ENCODE measurements at places on chromosomes 5 and 9.

- no peak for DNase-seq
Measured at GRCh38 chr9:136950656-136951276, 1.3 kb upstream of the LCN12 start.

DNA sequence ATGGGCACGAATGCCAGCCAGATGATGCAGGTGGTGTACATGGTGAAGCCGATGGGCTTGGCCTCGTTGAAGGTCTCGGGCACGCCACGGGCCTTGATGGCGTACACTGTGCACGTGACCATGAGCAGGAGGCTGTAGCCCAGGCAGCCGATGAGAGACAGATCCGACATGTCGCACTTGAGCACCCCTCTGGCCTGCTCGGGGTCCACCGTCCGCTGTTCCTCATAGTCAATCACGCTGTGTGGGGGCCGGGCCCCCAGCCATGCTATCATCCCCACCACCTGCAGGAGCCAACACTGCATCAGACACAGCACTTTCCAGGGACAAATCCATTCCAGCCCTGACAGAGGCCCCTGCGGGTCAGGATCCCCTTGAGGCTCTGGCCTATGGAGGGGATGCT, 12.2 kb downstream of the GRM6 start:
- no peak for DNase-seq

DNA sequence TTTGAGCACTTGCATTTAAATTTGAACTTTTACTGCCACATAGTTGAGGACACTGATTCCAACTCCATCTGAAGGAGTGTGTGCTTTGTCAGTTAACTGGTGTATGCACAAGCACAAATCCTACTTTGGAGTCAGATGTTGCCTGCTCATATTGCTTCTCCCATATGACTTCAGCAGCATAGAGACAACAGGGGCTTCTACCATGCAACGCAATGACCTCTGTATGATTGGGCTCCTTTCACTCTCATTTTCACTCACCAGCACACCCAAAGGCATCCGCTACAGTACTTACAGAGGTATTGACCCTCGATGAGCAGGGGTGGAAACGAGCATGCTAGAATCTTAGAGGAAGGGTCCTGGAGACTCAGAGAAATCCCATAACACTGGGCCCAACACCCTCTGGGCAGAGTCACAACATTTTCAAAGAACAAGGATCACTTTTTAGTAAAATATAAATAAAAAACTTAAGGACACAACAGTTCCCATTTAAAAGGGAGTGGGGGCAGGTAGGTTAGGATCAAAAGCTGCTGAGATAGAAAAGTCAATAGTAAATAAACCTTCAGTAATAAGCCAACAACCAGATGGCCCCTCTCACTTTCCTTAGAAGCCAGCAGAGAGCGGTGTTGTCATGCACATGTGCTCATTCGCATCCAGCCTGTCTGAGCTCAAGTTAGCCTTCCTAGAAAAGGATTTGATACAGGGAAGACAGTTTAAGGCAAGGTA, 203.8 kb downstream of the SNCAIP start:
- no peak for DNase-seq

- no peak for DNase-seq
Measured at GRCh38 chr5:87051502-87052113, 216.1 kb upstream of the RASA1 start.

- DNase-seq, result no peak
Measured at GRCh38 chr5:164651546-164652275, 1146.3 kb downstream of the MAT2B start.

DNA sequence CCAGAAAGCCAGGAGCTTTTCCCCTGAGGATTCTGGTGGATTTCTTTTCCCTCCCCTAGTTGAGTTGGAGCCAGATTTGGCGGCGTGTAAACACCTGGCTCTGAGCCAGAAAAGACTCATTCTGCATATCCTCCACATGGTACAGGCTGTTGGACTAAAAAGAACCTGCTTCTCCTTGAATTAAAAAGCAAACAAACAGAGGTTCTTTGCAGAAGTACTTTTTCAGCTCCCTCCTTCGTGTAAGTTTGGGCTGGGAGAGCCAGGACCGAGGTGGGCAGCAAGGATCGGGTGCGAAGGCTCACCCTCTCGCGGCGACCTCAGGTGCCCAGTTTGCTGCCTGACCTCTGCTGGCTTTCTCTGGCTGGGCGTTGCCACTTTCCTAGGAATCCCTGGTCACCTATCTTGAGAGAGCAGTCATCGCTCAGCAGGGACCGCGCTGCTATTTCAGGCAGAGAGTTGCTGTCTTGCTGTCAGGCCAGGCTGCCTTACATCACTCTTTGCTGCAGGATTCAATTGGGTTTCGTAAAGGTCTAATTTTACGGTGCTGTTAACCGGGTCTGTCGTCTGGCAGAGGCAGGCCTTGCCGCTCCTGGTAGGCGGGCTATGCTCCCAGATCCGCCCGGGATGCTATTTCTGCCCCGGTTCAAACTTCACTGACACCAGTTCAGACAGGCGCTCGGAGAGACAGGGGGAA, 3.2 kb downstream of the PAPPA start:
- DNase-seq, result no peak

- DNase-seq, result no peak
Measured at GRCh38 chr5:125597338-125597737, 825.9 kb upstream of the GRAMD2B start.

- no peak for DNase-seq
Measured at GRCh38 chr9:69207503-69207902, 33.4 kb downstream of the TJP2 start.

GRCh38 chr5:73702951-73703350, 77.0 kb downstream of the ARHGEF28 start:
- no peak for DNase-seq

- DNase-seq, result no peak
Measured at GRCh38 chr9:117516676-117517632, 102.1 kb upstream of the ASTN2 start.

GRCh38 chr9:109945573-109945972, 165.6 kb downstream of the PALM2AKAP2 start:
- DNase-seq, result no peak

DNA sequence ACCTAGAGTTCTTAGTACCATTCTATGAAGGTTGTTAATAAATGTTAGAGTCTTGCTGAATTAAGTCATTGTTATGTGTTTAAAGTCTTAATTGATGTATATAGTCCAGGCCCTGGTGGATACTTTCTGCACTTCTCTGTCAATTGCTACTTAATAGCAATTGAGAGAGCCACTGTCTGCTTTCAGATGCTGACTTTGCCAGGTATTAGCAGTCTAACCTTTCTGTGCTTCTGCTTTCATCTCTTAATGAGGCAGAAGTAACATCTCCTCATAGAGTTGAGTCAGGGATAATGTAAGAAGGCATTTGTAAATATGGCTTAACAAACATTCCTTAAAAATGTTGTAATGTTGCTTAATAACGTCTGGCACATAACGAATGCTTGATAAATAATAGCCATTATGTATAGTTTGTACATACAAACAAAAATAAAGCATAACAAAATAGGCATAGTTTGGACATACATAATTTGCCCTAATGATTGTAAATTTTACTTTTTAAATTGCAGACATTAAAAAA, 28.3 kb downstream of the RASGRF2 start:
- no peak for DNase-seq

GRCh38 chr9:33447799-33448553, 583 bp upstream of the AQP3 start:
- no peak for DNase-seq

GRCh38 chr5:137176126-137176525, 323.0 kb downstream of the SPOCK1 start:
- no peak for DNase-seq

- DNase-seq, result no peak
Measured at GRCh38 chr5:141488591-141489561, at the start of gene PCDHGC5. Gene PCDHGC5, plus strand, starts transcription at chr5:141489081. Its CDS starts 160 bp downstream, at chr5:141489241.

GRCh38 chr5:109196823-109197160, 213.0 kb downstream of the PJA2 start:
- DNase-seq, result no peak

GRCh38 chr5:68957591-68957990, 136.2 kb upstream of the SLC30A5 start:
- DNase-seq, result no peak

DNA sequence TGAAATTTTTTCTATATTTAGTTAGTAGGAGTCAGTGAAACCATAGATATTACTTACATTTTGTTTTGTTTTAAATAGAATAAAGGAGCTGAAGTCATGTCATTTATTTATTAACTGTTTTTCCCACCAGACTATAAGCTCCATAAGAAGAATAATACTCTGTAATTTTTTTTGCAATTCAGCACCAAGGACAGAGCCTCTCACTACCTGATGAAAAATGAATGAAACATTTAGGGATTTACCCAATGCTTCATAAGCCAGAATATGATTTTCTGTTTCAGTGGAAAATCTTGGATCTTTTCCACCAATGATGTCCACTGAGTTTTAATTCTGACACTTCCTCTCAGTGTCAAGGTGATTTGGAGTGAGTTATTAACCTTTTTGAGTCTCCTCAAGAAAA, 624.9 kb upstream of the GRAMD2B start:
- DNase-seq, result no peak

DNA sequence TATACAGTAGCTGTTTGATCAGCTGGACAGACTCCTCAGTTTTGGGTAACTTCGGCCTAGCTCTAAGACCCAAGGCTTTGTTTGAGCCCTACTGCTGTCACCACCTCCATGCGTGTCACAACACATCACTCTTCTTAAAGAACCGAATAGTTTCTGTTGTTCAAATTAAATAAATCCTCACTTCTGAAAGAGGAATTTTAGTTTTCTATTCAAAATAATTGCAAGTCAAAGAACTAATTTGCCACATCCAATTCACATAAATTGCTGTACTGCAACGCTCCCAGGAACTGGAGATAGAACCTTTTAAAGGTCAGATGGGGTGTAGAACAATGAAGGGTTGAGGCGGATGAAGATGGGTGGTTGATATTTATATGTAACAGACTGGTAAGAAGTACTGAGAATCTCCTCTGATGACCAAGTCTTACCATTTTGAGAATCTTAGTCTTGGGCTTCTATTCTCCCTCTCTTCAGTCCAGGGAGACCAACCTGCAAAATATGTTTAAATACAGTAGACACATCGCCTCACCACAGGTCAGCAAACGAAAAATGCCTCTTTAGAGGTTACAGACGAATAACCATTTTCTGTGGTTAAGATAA, 1.6 kb downstream of the NREP start:
- DNase-seq, result no peak

DNA sequence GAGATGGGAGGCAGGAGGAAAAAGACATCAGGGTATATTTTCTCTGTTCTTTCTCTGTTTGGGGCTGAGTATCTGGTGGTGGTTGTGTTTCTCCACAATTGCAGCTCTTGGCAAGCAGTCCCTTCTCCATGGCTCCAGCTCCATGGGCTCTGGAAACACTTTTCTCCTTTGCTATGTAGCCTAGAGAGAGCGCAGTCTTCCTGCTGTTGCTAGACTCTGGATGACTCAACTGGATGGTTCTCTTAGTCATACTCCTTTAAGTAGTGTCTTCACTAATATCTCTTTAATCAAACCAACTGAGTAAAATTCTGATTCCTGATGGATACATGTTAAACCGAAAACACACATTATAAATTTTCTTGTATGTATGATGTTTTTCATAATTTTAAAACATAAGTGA, 3.3 kb upstream of the PLGRKT start:
- DNase-seq, result no peak

GRCh38 chr5:126521130-126521529, 73.9 kb downstream of the ALDH7A1 start:
- no peak for DNase-seq

DNA sequence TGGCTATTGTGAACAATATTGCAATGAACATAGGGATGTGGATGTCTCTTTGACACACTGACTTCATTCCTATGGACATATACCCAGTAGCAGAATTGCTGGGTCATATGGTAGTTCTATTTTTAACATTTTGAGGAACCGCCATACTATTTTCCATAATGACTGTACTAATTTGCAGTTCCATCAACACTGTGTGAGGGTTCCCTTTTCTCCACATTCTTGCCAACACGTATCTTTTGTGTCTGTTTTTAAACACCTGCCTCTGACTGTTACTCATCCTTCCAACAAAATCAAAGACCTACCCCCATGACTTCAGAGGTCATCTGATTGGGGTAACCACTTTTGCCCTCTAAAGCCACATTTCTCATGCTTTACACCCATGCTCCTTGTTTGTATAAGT, 133.5 kb downstream of the MED27 start:
- DNase-seq, result no peak

DNA sequence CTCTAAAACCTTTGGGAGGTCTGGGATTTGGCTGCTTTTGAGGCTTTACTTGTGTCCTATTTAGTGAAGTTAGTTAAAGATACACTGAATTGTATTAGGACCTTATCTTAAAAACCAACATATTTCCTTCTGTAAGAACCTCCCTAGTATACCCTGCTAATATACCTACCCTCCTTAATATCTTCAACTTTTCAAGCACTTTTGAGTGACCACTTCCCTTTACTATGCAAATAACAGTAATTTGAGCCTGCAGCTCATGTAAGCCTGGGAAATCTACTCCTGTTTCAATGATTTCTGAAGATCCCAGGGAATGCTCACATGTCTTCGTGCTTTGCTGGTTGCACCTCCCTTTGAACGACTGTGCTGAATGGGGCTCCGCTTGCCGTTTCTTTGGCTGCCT, 358.5 kb downstream of the YTHDC2 start:
- DNase-seq, result no peak

DNA sequence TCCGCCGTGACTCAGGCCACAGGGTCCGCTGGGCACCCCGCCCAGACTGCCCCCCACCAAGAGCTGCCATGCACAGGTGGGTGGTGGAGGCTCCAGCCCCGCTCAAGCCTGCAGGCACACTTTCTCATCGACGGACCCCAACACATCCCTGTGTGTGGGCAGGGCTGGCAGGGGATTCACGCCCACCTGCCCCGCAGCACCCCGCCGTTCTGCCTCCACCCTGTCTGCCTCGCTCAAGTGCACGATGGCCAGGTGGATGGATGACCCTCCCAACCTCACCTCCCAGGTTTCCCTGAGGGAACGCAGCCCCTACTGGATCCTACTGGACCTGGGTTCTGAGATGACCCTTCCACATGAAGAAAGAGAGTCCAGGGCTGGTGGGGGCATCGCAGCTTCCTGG, 26.1 kb upstream of the FCN1 start:
- no peak for DNase-seq

GRCh38 chr9:74639112-74639511, 142.0 kb downstream of the RORB start:
- no peak for DNase-seq

- no peak for DNase-seq
Measured at GRCh38 chr5:154455585-154455984, 9.8 kb downstream of the SAP30L start.

DNA sequence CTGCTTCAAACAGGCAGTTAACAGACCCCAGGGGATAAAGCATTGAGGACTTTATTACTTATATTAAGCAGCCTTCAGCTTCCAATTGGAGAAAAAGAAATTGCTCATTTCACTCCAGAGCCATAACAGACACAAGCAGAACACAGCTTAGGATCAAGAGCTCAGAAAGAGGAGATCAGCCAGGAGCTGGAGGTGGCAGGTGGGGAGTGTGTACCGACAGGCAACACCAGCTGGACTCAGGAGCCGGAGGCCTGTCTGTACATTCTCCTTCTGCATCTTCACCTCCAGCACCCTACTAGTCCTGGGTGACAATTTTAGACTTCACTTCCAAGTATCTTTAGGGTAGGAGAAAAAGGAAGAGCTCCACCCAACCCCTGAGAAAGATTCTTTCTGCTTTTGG, 35.8 kb downstream of the NRG2 start:
- DNase-seq, result no peak

GRCh38 chr5:372556-372995, 51.1 kb downstream of the AHRR start:
- DNase-seq, result no peak
